ENCODE measurements at places on chromosomes 4 and X.

GRCh38 chr4:31237233-31237632, 517.1 kb downstream of the PCDH7 start:
- no peak for DNase-seq

DNA sequence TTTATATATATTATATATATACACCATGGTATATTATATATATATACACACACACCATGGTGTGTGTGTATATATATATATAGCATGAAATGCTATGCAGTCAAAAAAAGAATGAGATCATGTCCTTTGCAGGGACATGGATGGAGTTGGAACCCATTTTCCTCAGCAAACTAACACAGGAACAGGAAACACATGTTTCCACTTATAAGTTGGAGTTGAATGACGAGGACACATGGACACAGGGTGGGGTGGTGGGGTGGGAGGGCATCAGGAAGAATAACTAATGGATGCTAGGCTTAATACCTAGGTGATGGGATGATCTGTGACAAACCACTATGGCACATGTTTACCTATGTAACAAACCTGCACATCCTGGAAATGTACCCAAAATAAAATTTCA, 293.6 kb upstream of the NDST3 start:
- DNase-seq: no peak

- no peak for DNase-seq
These were observed 72.6 kb downstream of the STOX2 start for GRCh38 chr4:183977707-183978106.

DNA sequence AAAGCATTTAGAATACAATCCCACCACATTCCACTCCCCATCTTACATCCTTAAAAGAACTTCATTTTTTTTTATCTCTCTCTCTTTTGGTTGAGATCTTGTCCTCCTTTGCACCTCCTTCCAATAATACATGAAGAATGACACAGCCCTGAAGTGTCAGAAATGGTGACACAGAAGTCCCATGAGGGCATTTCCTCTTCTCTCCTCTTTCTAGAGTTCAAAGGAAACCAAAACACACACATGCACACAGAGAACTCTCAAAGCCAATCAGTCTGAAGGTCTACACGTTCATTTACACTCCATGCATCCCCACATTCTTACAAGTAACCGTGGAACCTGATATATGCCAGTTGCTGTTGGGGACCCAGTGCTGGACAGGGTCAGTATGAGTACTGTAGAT, 450.7 kb downstream of the HNRNPD start:
- no peak for DNase-seq

DNA sequence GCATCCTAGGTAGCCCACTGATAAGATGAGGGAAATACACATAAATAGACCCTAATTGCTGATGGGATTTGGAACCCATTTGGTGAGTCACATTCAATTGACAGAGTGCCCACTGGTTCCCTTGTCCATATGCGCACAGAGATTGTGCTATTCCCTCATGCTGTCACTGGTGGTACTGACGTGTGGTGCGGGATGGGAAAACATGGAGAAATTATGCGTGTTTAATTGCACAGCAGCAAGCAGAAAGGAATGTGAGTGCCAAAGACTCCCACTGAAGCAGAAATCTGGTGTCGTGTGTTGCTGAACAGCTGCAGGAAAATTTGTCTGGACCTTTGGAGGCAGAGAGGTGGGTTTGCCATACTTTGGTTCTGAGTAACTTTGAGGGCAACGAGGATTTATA, 92.2 kb downstream of the NHSL2 start:
- no peak for DNase-seq

DNA sequence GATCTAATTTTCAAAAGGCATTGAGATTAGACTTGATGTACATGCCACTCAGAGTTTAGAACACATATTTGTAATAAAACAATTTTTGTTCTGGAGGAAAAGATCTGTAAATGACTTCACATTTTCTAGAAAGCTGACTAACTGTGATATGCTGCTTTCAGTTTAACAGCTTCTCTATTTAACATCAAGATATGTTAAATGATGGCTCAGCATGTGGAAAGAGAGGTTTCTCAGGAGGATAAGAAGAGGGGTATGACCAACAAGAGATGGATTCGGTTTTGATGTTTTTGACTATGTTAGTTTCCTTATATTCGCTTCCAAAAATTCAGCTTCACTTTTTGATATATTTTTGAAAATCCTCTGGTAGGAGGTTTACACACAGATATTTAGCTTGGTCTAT, 698.7 kb downstream of the GLUD2 start:
- no peak for DNase-seq

DNA sequence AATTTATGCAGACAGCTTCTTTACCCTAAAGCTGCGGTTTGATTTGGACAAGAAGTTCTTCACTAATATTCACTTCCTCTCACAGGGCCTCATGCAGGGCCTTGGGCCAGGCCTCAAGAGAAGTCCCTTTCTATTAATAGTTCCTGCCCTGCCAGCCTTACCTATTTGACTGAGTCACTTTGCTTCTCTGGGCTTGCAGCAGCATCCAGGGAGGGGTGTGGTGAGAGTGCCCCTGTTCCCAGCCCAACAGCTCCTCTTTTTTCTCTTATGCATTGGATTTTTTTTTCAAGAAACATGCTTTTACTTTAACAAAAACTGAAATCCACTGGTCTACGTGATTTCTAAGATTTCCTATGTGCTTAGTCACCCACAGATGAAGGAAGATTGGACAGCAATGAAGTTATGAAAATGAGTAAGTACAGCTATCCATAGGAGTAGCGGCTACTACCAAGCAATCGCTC, 26.7 kb downstream of the FAM156B start:
- no peak for DNase-seq

DNA sequence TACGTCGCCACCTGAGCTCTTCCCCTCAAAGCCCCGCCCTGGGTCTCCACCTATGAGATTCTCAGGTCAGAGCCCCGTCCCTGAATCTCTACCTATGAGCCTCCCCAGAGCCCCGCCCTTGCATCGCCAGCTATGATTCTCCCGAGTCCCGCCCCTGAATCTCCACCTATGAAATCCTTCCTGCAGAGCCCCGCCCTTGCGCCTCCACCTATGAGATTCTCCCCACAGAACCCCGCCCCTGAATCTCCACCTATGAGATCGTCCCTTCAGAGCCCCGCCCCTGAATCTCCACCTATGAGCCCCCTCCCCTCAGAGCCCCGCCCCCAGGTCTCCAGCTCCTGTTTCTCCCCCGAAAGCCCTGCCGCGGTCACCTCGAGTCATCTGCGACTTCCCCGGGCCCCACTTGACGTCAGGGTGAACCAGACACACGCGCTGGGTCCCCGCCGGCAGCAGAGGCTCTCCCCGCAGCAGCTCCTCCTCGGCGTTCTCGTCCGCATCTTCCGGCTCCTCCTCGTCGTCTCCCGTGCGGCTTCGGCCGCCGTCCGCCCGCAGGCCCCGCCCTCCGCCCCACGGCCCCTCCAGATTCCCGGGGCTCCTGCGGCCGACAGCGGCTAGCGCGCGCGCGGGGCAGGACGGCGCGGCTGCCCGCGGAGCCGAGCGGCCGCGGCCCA, 393 bp downstream of the GTPBP6 start:
- no peak for DNase-seq

DNA sequence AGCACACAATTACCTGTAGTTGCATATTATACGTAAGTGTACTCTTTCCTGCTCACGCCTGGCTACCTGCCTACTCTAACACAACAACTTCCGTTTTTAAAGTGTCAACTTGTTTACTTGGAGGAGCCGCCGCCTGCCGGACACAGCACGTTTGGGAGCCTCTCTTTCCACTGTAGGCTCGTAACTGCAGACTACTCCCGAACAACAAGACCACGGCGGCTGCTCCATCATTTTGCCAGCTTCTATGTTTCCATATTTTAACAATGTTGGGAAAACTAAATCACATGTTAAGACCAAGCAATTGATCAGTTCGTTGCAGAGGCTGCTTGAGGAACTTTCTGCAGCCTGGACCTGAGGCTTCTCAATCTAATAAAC, 841 bp downstream of the MTNR1A start:
- DNase-seq: no peak

GRCh38 chr4:15778289-15779241, at the start of gene CD38:
Gene CD38, plus strand, starts transcription at chr4:15778328. Its CDS starts 87 bp downstream, at chr4:15778415.
- no peak for DNase-seq

DNA sequence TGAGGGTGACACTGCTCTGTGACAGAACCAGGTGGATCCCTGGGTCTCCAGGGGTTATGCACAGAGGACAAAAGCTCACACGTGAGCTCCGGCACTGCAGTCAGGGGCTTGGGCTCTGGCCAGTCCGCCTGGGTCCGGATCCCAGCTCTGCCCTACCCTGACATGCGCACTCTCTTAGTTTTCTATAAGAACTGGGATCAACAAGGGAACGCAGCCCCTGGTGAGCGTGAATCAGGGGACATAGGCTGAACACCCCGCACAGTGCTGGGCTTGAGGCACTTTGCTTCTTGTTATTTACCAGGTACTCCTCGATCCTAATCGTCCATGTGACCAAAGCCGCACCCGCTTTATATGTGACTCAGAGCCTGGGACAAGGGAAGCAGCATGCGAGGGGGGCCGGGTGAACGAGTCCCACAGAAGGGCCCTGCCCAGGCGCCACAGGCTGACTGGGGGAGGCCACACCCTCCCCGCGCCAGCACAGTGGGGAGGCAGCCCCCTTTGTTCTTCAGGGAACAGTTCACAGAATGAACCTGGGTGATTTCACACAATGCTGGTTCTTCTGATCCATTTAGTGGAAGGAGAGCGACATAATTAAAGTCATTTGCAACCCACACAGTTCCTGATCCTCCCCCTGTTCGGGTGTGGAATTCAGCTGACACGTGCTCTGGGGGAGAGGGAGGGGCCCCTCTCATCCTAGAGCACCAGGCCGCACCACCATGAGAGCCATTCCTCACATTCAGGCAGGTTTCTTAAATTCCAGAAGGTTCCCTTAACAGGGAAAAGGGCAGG, 55.5 kb downstream of the WFS1 start:
- no peak for DNase-seq

GRCh38 chrX:153968754-153969124, 2.9 kb downstream of the HCFC1 start:
- DNase-seq: peak; percentile 7

DNA sequence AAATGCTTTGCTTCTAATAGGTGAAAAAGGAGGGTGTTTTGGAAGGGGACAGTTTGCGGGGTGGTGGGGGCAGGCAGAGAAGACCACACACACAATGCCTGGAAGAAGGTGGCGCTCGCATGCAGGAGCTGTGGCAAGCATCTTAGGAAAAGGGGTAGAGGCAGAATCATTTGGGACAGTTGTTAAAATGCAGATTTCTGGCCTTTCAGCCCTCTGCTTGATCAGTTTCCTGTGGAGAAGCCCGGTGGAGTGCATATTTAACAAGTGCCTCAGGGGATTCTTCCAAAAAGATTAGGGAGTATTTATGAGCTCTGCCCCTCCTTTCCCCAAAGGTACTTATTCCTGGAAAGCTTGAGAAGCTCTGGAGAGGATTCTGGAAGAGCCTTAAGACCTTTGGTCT, 4.8 kb downstream of the NOCT start:
- DNase-seq: no peak

GRCh38 chr4:102564399-102565059, 63.4 kb downstream of the NFKB1 start:
- no peak for DNase-seq

- no peak for DNase-seq
These were observed 344 bp downstream of the TMPRSS11D start for GRCh38 chr4:67883458-67883857.

GRCh38 chr4:46385235-46385634, 4.7 kb downstream of the GABRA2 start:
- DNase-seq: no peak

- no peak for DNase-seq
These were observed 34.6 kb downstream of the SEPTIN11 start for GRCh38 chr4:76984127-76984526.

DNA sequence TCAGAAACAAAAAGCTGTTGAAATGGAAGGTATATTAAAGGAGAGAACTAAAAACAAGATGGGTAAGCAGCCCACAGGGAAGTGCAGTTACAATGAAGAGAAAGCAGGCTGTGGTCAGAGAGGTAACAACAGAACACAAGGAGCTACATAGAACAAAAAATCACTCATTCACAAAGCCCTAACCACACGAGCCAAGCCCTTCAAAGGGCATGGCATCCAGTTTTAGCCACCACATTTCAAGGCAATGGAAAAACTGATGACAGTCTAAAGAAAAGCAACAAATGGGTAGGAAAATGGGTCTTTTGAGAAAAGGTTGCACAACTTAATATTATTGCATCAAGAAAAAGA, 37.5 kb downstream of the KDR start:
- no peak for DNase-seq

DNA sequence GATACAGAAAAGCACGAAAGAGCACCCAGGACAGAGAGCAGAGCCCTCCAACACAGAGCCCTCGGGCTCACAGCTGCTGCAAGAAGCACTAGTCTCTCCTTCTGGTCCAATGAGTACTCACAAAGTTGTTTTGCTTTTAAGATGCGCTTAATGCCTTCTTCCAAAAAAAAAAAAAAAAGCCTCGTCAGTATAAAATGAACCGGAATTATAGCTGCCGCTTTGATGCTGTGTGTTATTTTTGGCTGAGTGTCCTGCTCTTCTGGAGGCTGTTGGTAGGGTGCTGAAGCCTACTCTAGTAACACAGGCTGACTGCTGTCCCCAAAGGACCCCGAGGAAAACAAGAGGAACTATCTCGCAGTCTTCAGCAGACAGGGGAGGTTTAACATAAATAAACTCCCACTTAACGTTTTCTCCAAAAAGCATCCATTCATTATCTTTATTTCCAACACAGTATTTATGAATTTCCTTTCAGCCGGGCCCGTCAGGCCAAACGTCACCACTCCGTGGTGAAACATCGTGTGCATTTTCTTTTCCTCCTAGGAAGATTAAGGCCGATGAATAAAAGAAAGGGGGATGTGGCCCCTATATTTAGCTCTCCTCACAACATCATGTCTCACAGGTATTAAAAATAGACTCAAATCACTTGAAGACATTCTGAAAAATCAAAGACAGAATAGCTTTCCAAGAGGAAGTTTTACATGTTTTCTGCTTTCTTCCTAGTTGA, 213.7 kb upstream of the PPARGC1A start:
- DNase-seq: no peak

DNA sequence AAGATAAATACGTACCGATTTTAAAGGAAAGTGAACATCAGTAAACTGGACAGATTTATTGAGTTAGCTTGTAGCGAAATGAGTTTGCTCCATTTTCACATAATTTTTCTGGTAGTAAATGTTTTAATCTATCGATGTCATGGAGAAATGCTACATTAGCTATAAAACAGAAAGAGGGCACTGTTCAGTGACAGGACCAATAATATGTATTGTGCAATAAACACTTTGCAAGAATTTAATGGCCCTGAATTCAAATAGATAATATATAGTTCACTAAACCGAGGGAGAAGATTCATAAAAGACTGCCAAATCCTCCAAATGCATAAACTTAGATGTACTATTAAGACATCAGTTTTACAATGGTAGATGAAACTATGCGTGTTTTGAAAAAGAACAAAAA, 516.3 kb downstream of the ADGRL3 start:
- DNase-seq: no peak

GRCh38 chr4:6595897-6596537, 21.0 kb downstream of the MAN2B2 start:
- no peak for DNase-seq

DNA sequence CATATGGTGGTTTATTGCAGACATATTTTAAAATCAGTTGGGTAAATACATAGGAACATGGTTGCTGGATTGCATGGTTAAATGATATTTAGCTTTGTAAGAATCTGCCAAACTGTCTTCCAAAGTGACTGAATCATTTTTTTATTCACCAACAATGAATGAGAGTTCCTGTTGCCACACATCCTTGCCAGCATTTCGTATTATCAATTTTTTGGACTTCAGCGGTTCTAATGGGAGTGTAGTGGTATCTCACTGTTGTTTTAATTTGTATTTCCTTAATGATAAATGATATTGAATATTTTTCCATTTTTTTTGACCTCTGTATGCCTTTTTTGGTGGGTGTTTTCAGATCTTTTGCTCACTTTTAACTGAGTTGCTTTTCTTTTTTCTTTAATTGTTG, 1.4 kb upstream of the MTHFD2L start:
- no peak for DNase-seq
